CD8-positive, alpha-beta memory T cell (primary cell): ENCODE measurements at places on chromosomes 7 and 10.

DNA sequence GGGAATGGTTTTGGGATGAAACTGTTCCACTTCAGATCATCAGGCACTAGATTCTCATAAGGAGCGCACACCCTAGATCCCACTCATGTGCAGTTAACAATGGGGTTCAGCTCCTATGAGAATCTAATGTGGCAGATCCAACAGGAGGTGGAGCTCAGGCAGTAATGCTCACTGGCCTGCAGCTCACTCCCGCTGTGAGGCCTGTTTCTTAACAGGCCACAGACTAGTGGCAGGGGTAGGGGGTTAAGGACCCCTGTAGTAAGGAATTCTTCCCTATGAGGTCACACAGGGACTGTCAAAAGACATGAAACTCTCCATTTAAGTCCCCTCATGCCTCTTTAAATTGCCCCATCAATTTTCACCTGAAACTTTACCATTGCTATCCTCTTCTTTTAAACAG is 8.0 kb downstream of the HGF start:
- DNase-seq, result no peak

- peak; percentile 74 for DNase-seq
These were observed 83.1 kb downstream of the CTNNA3 start for GRCh38 chr10:67612577-67613537.

DNA sequence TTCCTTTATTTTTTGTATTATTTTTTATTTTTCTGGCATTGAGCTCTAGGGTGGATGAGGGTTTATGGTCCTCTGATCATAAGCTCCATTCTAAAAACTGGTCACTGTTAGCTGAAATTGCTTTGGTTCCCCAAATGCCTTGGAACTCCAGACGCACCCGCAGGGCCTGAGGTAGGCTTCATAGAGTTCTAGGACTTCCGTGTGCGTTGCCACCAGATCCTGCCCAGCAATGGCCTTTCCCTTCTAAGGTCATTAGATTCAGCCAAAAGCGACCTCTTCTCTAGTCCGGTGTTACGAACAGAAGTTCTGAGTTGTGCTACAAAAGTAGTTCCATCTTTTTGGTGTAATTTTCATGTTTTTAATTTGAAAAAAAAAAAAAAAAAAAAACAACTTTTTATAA is 64.4 kb downstream of the KLHDC10 start:
- no peak for DNase-seq

- DNase-seq, result no peak
These were observed 40.0 kb downstream of the NACAD start for GRCh38 chr7:45048748-45049147.

DNA sequence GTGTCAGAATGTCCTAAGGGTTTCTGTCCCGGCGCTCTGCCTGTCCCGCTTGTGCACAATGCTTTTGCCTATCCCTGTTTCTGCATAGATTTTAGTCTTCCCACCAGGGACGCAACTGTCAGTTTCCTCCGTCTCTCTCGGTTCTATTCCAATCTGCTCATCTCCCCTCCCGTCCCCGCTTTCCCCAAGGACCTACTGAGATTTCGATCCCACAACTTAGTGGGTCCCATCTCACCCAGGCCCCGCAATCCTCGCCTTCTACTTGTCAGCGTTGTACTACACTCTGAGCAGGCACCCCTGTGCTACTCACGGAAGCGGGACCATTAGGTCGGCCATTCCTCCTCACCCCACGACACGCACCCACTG is 519 bp upstream of the ZNF655 start:
- DNase-seq, result no peak

DNA sequence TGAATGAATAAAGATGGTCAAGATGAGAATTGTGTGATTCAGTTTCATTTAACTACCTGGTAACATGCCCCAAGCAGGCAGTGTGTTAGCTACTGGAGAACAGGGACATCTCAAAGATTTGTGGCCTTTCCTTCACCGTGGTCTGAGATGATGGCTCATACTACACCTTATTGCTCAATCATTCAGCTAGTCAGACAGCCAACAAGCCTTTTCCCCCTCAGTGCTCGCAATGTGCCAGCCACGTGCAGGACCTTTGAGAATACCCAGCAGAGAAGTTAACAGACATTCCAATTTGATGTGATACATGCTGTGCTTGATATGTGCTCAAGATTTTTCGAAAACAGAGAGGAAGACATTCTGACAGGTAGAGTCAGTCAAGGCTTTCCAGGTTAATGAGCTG is 562.8 kb downstream of the SUGCT start:
- DNase-seq, result no peak

DNA sequence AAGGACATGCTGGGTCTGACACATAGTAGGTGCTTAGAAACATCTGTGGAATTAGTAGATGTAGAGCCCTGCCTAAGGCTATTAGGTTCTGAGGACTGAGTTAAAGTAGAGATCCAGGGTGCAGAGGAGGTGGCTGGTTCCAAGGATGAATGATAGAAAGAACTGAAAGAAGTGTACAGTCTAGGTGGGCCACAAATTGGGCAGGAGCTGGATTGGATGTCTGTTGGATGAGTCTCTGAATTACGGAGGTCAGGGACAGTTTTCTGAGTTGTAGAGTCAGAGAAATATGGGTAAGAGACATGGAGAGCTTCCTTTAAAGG is 2.0 kb upstream of the SAMD8 start:
- DNase-seq, result no peak

DNA sequence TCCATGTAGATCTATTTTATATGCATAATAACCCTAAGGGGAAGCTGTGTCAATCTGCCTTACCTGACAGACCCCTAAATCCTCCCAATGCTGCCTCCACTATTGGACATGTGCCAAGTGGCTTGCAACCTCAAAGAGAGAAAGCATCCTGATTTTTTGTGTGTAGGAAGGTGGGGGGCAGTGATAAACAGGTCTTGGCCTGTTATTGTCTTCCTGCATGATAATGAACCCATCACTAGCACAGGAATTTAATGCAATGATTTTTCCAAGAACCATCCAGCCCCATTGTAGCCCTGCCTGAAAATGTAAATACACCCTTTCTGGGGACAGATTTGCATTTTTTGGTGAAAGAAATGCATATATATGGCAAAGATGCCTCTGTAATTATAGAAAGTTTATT is 850.2 kb downstream of the LRMDA start:
- DNase-seq, result no peak

DNA sequence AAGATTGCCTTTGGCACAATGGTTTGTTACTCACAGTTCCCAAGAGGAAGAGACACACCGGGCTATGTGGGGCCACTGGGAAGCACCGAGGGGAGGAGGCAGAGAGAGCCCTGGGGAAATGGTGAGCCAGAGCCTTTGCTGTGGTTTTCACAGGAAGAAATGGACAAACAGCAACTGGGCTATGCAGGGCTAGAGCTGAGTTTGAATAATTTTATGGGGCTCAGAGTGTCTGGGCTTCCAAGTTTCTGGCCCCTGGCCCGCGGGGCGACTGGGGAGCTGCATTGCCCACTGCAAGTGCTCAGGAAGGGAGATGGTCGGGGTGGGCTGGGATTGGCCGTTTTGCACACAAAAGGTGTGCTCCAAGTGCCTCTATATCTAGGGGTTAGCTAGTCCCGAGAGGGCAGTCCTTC is 92.6 kb downstream of the CHST15 start:
- DNase-seq, result no peak

- DNase-seq, result no peak
These were observed 178.5 kb downstream of the MACC1 start for GRCh38 chr7:20038676-20039075.

- DNase-seq, result no peak
These were observed 79.8 kb upstream of the ARID5B start for GRCh38 chr10:61821693-61822092.
